Mammary microvascular endothelial cell (primary cell): ENCODE measurements at places on chromosomes 11 and 22. TPM values are rescaled to one million over a fixed set of nuclear protein-coding genes. Genes with fewer than 3 reads are reported as not detected.

OSBPL5 gene
- total RNA-seq, result 23.2 and 31.0 TPM in 2 replicates

CBY1 gene
- 20.3 and 22.7 TPM in 2 replicates for total RNA-seq

SLC22A6 gene
- total RNA-seq, result not detected in 2 replicates

OR9Q1 gene
- not detected in 2 replicates for total RNA-seq

LINC01488 gene
- not detected in 2 replicates for total RNA-seq
